Astrocyte of the cerebellum (primary cell): ENCODE measurements at places on chromosomes 4 and X.

DNA sequence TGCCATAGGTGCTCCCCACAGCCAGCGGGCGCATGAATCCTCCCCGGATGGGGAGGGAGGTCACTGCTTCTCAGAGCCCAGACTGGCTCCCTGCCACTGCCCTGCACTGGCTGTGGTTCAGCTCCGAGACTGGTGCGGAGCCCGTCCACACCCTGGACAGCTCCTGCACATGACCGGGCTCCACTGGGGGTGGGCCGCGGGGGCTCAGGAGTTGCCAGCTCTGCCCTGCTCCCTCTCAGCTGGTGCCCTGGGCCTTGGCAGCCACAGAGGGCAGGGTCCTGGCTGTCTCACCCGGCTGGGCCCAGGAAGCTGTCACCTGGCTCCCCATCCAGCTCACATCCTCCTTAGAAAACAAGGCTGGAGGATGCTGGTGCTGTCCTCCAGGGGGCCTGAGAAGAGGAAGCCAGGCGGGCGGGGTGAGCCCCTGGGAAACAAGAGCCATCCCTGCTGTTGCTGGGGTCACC, 64.9 kb upstream of the ADRA2C start:
- DNase-seq: no peak

DNA sequence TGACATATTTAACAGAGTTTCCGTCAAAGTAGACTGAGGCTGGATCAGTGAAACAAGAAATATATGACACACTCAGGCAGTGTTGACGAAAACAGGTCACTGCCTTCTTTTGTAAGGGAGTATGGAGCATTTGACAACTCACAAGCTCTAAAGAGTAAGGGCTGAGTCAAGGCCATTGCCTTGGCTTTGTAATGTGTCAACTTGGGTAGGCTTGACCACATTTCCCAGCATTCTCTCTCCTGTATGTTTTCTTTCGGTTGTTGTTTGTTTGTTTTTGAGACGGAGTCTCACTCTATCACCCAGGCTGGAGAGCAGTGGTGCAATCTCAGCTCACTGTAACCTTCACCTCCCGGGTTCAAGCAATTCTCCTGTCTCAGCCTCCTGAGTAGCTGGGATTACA, 125.0 kb upstream of the MBNL3 start:
- no peak for DNase-seq

DNA sequence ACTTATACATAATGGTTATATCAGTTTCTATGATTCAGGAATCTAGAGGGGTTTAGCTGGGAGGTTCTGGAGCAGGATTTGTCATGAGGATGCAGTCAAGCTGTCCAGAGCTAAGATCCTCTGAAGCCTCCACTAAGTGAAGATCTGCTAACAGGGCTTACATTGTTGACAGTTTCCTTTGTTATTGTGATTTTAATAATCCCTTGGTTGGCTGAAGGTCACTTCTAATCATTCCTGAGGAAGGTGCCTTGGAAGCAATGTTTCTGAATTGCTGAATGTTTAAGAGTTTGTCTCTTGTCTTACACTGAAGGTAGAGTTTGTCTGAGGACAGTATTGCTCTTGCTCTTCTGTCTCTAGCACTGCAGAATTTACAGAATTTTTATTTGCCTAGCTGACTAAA, 41.3 kb downstream of the BANK1 start:
- no peak for DNase-seq

DNA sequence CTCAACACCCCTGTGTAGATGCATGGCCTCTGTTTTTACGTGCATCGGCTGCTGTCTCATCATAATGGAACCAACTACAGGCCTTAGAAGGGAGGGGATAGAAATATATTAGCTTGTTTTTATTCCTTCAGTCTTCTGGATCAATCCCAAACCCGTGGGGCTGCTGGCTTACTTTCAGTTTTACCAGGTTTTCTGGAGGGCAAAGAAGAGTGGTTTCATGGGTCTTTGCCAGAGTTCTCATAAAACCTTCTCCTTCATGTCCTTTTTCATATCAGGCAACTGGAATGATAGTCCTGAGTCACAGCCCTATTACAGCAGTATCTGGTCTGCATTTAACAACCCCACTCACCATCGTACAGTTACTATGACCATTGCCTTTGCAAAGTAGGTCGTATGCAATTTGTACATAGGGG, 34.6 kb downstream of the PPP2R2C start:
- DNase-seq: no peak
